ENCODE measurements at places on chromosomes 3 and 15.
A peak's percentile ranks its signal among the peaks of the same experiment; 100 is the strongest.

- DNase-seq, result no peak
These were observed 108.1 kb downstream of the PLOD2 start for GRCh38 chr3:146052791-146053310.

DNA sequence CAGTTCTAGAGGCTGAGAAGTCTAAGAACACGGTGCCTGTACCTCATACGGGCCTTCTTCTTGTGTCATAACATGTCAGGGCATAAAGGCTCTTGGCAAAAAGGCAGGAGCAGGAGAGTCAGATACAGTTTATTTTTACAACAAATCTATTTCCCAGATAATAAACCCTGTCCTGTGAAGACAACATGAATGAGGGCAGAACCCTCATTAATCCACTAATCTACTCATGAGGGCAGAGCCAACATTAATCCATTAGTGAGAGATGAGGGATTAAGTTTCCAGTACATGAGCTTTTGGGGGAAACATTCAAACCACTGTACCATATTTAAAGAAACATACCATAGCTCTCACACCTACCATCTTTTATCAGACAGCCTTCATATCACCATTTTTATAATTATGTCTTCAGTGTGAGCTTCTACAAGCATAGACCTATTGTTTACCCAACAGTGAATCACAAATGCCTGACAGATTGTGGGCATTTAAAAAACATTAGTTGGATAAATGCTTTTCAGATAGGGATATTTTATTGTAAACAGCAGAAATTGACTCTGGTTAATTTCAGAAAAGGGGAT lies 645.8 kb downstream of the GRM7 start:
- no peak for DNase-seq

DNA sequence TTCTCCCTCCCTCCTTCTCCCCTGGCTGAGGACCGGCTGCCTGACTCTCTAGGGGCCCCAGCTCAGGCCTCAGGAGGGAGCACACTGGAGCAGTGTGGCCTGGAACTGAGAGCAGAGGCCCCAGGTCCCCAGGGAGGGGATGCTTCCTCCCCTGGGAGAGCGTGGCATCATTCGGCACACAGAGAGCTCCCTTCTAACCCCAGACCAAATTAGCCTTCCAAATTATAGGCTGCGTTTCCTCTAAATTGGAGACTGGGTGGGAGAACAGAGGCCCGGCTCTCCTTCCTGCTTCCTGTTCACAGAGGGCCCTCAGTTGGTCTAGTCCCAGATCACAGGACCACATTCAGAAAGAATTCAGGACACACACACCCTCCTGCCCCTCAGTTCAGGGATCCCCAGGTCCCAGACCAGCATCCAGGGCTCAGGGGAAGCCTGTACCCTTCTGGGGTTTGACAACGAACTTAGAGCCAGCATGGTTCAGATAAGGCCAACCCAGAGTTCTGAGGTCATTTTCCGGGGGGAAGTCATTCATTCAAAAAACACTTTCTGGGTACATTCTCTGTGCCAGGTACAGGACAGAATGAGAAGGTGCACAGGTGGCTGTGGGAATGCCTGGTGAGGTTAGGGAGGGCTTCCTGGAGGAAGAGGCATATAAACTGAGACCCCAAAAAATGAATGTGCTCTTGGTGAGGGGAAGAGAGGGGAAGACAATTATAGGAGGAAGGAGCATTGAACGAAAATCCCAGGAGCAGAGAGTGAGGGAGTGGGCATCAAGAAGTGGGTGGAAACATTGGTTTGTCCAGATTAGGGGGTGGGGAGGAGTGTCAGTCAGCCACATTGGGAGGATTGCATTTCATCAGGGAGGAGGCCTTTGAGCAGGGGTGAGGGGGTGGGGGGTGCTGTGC lies 28.4 kb upstream of the RPL29 start:
- no peak for DNase-seq

- no peak for DNase-seq
These were observed 94.6 kb upstream of the RASGRF1 start for GRCh38 chr15:79185199-79185598.

GRCh38 chr3:107589454-107589853 lies 66.7 kb downstream of the BBX start:
- no peak for DNase-seq

DNA sequence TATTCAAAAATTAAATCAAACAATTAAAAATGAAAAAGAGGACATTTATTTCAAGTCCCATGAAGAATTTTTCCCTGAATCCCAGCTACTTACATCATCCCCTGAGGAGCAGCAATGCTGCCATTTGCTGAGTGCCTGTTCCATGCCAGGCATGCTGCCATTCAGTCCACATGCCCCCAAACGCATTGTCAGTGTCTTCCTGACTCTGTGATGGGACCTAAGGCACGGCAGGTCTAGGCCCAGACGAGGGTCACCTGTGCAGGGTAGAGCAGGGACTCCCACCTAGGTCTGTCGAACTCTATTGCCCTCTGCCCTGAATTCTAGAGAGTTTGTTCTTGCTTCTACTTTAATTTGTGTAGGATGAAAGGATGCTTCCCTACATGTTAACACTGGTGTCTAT lies 7.0 kb downstream of the PSTPIP1 start:
- DNase-seq, result no peak

DNA sequence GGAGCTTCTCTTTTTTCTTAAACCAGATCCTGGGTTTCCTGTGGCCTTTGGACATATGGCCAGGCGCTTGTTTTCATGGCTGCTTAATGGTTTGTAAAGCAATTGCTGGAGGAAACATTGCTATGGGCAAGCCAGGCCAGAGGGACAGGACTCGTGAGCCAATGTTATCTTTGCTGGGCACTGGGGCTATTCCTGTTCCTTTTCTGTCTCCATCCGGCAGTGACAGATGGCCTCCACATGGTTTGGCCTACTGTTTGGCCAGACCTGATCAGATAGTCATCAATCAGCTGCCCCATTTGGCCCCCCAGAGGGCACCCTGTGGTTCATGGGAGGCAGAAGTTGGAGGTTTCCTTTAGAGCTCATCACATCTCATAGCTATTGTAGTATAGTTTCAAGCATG lies 326.1 kb upstream of the ROPN1 start:
- DNase-seq, result no peak

DNA sequence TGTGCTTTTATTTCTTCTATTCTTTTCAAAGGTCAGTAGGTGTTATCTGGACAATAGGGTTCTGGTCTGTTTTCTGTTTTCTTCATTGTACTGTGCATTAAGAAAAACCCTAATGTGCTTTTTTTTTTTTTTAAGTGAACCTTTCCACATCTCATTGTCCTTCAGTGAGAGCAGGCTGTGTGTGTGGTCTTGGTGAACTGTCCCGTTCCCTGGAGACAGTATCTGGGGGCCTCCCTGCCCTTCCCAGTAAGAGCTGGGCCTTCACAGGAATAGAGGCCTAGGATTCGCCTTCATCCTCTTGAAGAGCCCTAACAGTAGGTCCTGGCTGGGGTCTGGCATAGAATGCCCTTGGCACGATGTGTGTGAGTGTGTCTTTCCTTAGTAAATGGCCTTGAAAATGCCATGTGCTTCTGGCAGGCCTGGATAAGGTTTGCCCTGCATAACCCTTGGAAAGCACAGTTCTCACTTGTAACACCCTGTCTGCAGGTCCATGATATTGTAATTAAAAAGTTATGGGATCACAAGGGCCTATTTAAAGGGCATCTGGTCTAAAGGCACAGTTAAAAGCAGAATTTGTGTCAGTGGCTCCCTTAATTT lies 81.2 kb downstream of the IGF1R start:
- peak; percentile 15 for DNase-seq

- no peak for DNase-seq
These were observed 22.6 kb upstream of the SLCO2A1 start for GRCh38 chr3:134052370-134052769.

DNA sequence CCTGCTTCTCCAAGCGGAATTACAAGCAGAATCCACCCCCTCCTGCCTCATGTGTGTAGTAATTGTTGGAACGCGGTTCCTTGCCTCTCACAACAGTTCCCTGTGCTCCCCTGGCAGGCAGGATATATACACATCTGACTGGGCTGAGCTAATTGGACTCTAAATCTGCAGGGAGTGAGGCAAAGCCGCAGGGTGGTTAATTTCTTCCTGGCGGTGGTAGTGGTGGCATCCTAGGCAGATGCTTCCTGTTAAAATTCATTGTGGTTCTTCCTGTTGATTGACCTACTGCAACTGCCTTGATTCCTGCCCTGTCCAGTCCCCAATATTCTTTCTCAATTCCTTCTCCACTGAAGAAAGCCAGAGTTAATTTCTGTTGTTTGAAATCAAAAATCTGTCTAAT lies 202.9 kb upstream of the PROK2 start:
- no peak for DNase-seq

- no peak for DNase-seq
These were observed 645.8 kb upstream of the NR2F2 start for GRCh38 chr15:95684693-95685115.

GRCh38 chr3:53229606-53230005 lies 26.2 kb downstream of the TKT start:
- peak; percentile 24 for DNase-seq

Data from right forelimb (tissue), 1 donor.